ENCODE measurements at places on chromosomes 1 and 21. TPM values are rescaled to one million over a fixed set of nuclear protein-coding genes. Genes with fewer than 3 reads are reported as not detected.

The AIM2 gene
- not detected for total RNA-seq

- no peak for DNase-seq
These were observed 420.3 kb upstream of the VAMP3 start for GRCh38 chr1:7350804-7351203.

The FMN2 gene
- total RNA-seq = 3.5 TPM

GRCh38 chr1:7481194-7481593, 289.9 kb upstream of the VAMP3 start:
- DNase-seq = no peak

- DNase-seq = no peak
These were observed 60.6 kb upstream of the LRRC8B start for GRCh38 chr1:89464008-89464407.

DNA sequence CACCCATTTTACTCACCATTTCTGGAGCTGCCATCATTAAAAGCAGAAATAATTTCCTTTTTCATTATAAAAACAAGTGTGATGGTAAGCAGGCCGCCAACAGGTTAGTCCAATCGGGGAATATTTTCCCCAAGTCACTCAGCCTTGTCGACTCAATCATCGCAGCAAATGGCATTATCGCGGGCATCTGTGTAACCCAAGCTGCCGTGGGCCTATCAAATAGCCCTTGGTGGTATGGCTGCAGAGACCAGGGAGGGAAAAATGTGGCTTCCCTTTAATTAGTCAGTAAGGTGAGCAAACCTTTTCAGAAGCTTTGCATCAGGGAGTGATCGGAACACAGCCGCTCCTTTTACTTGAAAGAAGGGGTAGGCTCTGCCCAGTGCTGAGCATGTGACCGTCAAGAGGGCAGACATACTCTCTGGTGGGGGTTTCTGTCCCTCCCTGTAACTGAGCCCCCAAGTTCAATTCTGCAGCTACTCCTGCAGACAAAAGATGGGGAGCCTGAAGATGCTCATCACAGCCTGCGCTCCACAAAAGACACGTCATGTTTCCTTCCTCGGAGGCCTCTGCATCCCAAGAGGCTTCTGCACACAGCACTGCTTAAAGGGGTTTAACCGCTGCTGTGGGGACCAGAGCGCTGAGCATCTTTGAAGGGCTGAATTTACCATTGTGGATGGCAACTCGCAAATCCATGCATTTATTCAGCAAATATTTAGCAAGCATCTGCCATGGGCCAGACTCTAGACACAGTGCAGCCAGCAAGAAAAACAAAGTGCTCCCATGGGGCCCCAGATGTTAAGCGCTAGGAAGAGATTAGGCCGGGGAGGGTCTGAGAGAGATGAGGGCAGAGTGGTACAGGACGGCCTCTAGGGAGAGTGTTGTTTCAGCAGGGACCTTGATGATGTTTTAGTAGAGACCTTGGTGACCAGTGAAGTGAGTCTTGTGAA, 1.2 kb upstream of the TMPRSS3 start:
- DNase-seq = no peak

DNA sequence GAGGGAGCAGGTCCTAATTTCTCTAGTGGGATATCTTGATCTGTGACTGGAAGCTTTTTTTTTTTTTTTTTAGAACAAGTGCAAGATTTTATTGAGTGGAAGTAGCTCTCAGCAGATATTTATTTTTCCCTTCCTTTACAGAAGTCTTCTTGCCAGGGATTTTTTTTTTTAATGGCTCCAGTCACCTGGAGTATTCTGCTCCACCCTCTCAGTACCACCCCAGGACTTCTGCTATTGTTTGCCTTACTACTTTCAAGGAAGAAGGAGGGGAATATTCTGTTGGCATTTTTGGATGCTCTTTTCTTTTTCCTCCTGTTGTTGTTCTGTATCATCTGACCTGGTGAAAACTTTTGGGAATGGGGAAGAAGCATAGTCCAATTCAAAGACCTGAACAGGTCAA, 23.1 kb upstream of the CYP2J2 start:
- DNase-seq = no peak

DNA sequence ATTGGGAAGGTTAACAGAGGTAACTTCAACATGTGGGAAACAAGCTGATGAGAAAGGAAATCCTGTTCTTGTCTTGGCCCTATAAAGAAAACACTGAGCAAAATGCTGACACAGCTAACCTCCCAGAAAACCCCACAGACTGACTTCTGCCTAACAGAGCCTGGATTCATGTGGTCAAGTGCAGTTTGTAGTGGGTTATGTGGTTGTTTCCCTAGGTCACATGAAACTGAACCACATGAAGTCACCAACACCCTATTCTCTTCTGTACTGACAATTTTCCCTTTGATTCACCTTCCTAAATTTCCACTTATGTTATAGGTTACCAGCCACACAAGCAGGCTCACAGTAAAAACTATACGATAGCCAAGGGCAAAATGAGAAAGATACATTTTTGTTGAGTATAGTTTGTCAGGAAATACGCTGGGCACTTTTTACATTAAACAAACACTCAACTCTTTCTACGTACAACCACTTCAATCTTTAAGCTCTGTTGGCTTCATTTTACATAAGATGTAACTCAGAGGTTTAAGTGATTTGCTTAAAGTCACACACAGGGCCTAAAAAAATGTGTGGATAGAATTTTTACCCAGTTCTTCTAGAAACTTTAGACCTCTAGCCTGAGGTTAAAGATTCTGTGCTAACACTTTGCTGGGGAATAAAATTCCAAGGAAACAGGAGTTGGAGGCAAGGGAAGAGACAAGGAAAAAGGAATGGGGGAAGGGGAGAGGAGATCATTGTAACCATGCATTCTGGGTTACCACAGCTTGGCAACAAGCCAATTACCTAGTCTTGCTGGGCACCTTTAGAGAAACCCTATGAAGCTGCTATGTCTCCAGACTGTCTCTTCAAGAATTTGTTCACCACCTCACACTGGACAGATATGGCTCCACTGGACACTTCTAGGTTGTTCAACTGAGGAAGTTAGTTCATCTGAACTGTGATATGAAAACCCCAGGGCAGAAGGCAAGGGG, 601.6 kb upstream of the USP24 start:
- DNase-seq = no peak

GRCh38 chr21:36929622-36930021, 36.8 kb downstream of the HLCS start:
- no peak for DNase-seq

The PTGFR gene
- total RNA-seq = 2.0 TPM

GRCh38 chr1:107019166-107019565, 37.3 kb upstream of the PRMT6 start:
- no peak for DNase-seq

The CFAP57 gene
- 0.15 TPM for total RNA-seq

- peak; percentile 84 for DNase-seq
These were observed at the start of gene AGBL4 for GRCh38 chr1:50023292-50024159. Gene AGBL4 (minus strand): TSS chr1:50023954.

- no peak for DNase-seq
These were observed 353.8 kb upstream of the PLXNA2 start for GRCh38 chr1:208598021-208598420.

GRCh38 chr1:2583871-2584351, 2.7 kb upstream of the PRXL2B start:
- peak; percentile 59 for DNase-seq

The TCHHL1 gene
- not detected for total RNA-seq

- no peak for DNase-seq
These were observed 31.8 kb upstream of the ADAMTS1 start for GRCh38 chr21:26877018-26877417.

GRCh38 chr1:3581296-3582036, 29.8 kb downstream of the MEGF6 start:
- no peak for DNase-seq

The DNAH14 gene
- total RNA-seq = 16.0 TPM
